ENCODE measurements at places on chromosomes 3 and 15.

DNA sequence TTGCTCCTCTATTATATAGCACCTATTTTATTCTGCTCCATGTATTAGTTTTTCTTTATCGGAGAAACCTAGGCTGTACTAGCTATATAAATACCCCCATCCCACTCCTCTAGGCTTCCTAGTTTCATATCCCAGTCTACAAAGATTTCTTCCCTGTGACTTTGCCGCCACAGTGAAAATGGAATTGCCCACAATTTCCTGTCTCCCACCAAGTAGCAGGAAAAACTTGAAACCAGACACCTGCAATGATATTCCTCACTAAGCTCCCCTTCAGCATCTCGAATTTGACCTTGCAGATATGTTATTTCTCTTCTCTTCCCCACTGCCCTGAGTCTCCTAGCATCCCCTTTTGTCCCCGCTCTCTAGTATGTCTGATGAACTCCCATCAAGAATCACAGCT lies 685.8 kb upstream of the CCDC54 start:
- DNase-seq: no peak

DNA sequence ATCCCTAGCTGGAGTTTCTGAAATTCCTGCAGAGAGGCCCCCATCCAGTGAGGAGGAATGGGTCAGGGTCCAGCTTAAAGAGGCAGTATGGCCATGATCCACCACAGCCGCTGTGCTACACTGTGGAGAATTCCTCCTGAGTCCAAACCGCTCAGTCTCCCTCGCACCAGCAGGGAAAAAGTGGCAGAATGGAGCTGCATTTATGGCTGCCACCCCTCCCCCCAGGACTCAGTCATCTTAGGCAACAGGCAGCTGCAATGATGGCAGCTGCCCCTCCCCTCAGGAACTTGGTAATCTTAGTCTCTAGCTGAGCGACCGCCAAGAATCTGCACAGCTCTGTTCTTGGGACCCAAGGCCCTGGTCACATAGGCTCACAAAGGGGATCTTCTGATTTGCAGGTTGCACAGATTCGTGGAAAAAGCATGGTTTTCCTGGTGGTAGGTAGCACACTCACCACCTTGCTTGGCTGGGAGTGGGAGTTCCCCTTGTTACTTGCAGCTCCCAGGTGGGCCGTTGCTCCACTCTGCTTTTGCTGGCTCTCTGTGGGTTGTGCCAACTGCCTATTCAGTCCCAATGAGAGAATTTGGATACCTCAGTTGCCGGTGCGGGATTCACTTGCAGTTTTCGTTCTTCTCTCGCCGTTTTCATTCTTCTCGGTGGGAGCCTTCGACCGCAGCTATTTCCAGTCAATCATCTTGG lies 204.1 kb downstream of the STXBP5L start:
- DNase-seq: no peak

- peak; percentile 26 for DNase-seq
These were observed 284 bp upstream of the TSC22D2 start for GRCh38 chr3:150407808-150408220.

DNA sequence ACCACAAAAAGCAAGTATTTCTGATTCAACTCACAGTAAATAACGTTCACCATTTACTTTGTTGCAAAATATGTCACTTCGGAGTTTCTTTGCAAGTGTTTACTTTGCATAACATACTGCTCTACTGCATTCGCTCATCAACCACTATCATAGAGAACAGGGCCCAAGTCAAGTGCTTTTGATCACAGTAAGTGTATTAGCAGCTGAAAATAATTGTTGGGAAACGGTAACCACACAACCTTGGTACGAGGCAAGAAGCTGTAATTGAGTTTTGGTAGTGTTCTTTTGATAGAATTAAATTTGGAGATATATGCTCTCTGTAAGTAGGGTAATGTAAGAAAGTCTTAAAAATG lies 80.1 kb downstream of the SATB1 start:
- no peak for DNase-seq

DNA sequence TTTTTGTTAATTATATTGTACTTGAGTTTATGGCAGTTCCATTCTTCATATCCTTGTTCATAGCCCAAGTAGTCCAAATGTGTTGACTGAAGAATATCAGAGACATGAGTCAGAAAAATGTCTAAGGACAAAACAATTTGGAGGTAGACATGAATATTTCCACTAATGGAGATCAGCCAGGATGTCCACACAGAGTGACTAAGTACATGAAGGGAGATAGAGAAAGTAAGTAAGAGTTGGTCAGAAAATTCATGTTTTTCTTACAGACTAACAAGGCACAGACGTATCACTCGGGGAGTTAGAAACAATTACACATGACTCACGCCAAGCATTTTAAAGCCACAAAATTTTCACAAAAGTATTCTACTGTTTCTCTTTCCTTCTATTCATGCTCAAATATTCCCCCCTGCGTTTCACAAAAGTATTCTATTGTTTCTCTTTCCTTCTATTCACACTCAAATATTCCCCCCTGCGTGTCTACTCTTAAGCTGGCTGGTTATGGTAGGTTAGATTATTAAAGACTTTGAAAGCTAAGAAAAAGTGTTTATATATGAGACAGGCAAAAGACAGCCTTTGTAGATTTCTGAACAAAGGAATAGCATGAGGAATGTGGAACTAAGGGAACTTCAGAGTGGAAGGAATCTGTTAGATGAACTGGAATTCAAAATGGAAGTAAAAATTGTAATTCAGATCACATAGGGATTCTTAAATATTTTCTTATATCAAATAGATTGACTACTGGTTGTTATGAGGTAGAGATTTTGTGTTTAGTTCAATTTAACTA lies 648.7 kb upstream of the CCDC54 start:
- no peak for DNase-seq

GRCh38 chr15:63288778-63289378 lies 11.5 kb downstream of the APH1B start:
- DNase-seq: peak; percentile 82

GRCh38 chr3:171333784-171334464 lies 126.3 kb downstream of the TNIK start:
- DNase-seq: no peak

Data from hematopoietic multipotent progenitor cell (in vitro differentiated cells).